ENCODE measurements at places on chromosomes 13 and 19. TPM values are rescaled to one million over a fixed set of nuclear protein-coding genes. Genes with fewer than 3 reads are reported as not detected.

DNA sequence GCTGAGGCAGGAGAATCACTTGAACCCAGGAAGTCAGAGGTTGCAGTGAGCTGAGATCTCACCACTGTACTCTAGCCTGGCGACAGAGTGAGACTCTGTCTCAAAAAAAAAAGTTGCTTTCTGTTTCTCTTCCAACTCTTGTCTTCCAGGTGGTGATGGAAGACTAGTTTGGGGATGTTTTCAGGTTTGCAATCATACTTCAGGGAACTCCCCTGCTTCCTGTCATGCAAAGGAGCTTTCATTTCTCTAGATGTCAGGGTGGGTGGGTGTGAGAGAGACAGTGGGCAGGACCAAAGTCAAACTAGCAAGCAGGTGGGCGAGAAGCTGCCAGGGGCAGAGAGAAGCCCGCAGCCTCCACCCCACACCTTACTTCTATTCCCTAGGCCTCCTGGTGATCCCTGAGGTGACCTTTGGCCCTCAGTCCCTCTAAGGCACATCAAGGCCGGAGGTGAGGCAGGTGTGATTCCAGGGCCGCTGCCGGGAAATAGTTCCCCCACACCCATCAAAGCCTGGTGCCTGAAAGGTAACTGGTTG is 25.7 kb downstream of the CCNE1 start:
- DNase-seq, result no peak

- DNase-seq, result no peak
Observed at GRCh38 chr13:50125304-50125553, 110.0 kb downstream of the KCNRG start.

The RNF17 gene
- total RNA-seq, result not detected

The SULT2A1 gene
- not detected for total RNA-seq

GRCh38 chr19:4692251-4693077 is 22.3 kb upstream of the MYDGF start:
- DNase-seq, result no peak

The COMP gene
- 0.17 TPM for total RNA-seq
